Mesendoderm (in vitro differentiated cells): ENCODE measurements at places on chromosomes 7 and 10.

- H3K36me3 ChIP-seq: no peaks in the 10 kb centered on the region
- H3K4me1 ChIP-seq: no peaks in the 10 kb centered on the region
- no peaks in the 10 kb centered on the region for H3K27me3 ChIP-seq
- H3K27ac ChIP-seq: no peak overlapping the region
Observed at GRCh38 chr7:108246227-108246837, 116.2 kb upstream of the LAMB4 start.

DNA sequence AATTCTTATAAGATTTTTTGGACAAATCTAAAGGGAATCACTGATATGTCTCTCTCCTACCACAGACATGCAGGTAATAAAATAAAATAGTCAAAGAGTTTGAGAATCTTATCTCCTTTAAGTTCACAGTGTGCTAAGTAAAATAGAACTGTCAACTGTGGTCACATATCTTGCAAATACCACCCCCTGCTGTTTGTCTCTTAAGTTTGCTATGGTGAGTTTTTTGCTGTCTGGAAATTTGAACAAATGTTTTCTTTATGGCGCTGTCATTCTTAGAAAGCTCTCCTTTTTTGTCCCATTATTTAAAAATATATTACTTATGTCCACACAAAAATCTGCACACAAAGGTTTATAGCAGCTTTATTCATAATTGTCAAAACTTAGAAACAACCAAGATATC is 19.6 kb downstream of the GIMAP5 start:
- no peak overlapping the region for H3K27ac ChIP-seq
- DNase-seq: no peak
- H3K27me3 ChIP-seq: no peaks in the 10 kb centered on the region
- H3K4me3 ChIP-seq: no peak overlapping the region
- H3K4me1 ChIP-seq: no peaks in the 10 kb centered on the region

DNA sequence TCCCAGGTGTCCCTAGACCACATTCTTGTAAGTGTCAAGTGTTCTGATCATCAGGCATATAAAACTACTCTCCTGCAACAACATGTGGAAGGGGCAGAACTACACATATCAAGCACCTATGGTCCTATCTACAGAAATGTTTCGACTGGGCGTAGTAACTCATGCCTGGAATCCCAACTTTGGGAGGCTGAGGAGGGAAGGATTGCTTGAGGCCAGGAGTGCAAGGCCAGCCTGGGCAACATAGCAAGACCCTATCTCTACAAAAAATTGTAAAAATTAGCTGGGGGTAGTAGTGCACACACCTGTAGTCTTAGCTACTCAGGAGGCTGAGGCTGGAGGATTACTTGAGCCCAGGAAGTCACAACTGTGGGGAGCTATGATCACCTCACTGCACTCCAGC is 244.2 kb downstream of the PARD3 start:
- H3K4me3 ChIP-seq: no peak overlapping the region
- no peak overlapping the region for H3K27ac ChIP-seq
- peaks cover 9% of the 10 kb centered on the region for H3K4me1 ChIP-seq

GRCh38 chr10:112857493-112857892 is 92.6 kb upstream of the TCF7L2 start:
- no peak overlapping the region for H3K4me3 ChIP-seq
- no peak for DNase-seq
- H3K27me3 ChIP-seq: no peaks in the 10 kb centered on the region
- H3K4me1 ChIP-seq: no peaks in the 10 kb centered on the region

DNA sequence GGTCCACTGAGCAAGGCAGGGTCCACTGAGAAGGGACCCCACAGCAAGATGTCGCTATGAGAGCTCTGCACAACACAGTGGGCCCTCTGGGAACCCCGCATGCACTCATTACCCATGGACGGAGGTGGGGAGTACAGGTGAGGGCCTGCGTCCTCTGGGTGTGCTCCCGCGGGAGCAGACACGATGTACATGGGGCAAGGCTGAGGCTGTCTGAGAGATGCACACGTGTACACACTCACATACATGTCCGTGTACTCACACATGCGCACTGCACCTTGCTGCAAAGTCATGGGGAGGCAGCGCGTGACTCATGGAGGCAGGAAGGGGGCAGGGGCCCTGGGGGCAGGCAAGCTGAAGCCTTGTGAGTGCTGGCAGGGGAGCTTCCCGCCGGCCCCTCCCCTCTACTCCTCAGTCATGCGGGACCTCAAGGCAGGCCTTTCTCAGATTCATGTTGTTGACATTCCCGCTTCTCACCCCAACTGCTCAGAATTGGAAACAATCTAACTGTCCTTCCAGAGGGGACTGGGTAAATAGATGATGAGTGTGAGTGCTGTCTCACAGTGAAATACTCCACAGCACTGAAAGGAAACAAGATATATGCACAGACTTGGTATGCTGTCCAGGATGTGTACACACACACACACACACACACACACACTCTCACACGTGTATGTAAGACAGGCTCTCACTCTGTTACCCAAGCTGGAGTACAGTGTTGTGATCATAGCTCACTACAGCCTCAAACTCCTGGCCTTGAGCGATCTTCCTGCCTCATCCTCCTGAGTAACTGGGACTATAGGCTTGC is 40.0 kb downstream of the GOLGA7B start:
- H3K4me1 ChIP-seq: peaks cover 2% of the 10 kb centered on the region
- peak; percentile 92 for DNase-seq
- no peak overlapping the region for H3K4me3 ChIP-seq
- H3K36me3 ChIP-seq: no peaks in the 10 kb centered on the region
- no peak overlapping the region for H3K27ac ChIP-seq
- H3K27me3 ChIP-seq: no peaks in the 10 kb centered on the region
